ENCODE measurements at places on chromosomes 1 and 21.

- DNase-seq, result no peak
These were observed at the start of gene ASCL5 for GRCh38 chr1:201126832-201127754. Gene ASCL5 (minus strand): TSS chr1:201127184. CDS start chr1:201115372, 11,812 bp downstream.

GRCh38 chr1:187942986-187943385 lies 1114.2 kb downstream of the PLA2G4A start:
- no peak for DNase-seq

DNA sequence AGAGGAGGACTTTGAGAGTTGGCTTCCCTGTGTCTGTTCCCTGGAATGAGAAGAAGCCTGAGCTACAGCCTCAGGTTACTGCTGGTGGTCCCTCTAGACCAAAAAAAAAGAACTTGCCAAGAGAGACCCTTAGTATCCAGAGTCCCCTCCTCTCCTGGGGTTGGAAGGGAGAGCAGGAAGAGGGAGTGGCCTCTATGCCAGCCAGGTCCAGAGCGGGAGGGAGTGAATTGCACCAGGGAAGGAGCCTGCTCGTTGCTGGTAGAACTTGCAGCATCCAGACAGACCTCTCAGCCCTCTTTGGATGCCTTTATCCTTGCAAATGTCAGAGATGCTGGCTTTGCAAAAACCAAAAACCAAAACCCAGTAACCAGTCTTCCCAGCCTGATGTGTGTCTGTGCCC lies 491.3 kb upstream of the VAMP3 start:
- no peak for DNase-seq

DNA sequence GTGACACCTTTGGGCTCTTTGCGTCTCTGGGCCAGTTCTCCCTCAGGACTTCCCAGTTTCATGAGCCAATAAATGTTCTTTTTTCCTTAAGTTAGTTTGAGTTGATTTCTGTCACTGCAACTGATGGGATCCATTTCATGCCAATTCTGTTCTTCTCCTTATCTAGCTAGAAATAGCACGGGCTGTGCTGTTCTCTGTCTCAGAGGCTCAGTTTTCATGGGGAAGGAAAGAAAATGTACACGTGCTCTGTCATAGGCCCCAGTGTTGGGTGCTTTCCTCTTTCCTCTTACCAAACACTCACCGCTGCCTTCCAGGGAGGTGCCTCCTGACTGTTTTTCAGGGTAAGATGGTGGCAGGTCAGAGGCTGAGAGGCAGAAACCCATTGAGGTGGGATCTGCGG lies 43.2 kb upstream of the ACTL8 start:
- no peak for DNase-seq

- DNase-seq, result no peak
These were observed 271.8 kb downstream of the HLX start for GRCh38 chr1:221150996-221151395.

- DNase-seq, result no peak
These were observed 63.2 kb downstream of the PRDM2 start for GRCh38 chr1:13763222-13763621.

DNA sequence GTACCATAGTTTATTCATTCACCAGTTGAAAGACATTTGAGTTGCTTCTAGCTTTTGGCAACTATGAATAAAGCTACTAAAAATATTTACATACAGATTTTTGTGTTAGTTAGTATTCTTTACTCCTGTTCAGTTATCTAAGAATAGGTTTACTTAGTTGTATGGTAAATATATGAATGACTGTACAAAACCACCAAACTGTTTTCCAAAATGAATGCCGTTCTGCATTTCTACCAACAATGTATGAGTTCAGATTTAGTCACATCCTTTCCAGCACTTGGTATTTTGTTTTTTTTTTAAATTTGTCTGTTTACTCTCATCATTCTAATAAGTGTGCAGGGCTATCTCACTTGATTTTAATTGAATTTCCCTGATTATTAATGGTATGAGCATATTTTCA lies 3.4 kb upstream of the KIFAP3 start:
- DNase-seq, result no peak

GRCh38 chr21:9738527-9738926 lies 782.9 kb upstream of the TPTE start:
- no peak for DNase-seq

DNA sequence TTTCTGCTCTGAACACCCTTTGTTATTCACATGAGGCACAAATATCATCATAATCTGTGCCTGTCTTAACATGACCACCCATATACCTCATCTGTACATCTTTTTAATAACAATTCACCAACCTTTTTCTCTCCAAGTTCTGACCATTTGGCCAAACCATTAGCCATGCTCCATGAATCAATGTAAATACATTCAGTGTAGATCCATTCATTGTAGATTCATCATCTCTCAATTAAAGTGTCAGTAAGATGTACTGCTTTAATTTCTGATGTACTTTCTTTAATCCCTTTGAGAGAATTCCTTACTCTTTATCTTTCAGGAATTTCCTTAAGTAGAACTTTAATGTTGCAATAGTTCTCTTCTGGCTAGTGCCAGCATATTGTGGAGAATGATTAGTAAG lies 126.2 kb upstream of the LRRC7 start:
- no peak for DNase-seq

- DNase-seq, result no peak
These were observed at the start of gene CASZ1 for GRCh38 chr1:10796029-10796944. Gene CASZ1 (minus strand): TSS chr1:10796646. CDS start chr1:10693889, 102,757 bp downstream.

DNA sequence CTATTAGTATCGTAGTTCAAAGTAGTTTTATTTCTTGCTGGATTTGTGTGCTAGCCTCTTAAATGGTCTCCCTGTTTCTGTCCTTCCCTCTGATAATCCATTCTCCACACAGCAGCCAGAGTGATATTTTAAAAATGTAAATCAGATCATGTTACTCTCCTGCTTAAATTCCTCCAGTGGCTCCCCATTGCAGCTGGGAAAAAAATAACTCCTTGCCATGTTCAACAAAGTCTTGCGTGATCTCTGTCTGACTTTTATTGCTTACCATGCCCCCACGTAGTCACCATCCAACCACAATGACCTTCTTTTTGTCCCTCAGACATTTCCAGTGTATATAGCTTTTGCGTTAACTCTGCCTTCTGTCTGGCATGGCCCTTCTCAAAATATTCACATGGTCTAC lies 178.8 kb downstream of the FGGY start:
- no peak for DNase-seq

DNA sequence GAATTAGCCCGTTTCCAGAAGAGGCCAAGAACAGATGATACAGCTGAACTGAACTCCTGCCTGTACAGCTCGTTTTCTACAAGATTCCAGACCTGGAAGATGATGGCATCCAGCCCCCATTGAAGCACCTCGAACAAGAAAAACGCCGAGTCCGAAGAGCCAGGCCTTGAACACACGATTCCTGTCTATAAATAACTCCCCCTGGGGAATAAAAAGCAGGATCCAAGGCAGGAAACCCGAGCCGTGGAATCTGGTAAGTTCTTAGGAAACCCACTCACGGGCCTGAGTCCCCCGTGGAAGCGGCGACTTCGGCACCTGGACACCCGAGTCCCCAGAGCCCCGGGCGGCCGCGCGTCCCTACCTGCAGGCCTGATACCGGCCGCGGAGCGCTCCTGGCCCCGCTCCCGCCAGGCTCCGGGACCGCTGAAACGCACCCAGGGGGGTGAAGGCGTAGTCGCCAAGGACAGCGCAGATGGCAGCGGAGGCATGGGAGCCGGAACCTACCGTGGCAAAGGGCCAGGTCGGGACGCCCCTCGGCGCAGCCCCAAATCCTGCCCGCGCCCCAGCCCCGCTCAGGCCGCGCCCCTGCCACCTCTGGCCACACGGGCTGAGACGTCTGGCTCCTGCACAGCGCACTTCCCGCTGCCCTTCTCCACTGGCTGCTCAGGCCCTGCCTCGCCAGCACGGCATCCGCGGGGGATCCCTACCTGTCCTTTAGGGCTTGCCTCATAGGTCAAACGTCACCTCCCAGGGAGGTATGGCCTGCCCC lies 14.0 kb upstream of the HLCS start:
- no peak for DNase-seq

DNA sequence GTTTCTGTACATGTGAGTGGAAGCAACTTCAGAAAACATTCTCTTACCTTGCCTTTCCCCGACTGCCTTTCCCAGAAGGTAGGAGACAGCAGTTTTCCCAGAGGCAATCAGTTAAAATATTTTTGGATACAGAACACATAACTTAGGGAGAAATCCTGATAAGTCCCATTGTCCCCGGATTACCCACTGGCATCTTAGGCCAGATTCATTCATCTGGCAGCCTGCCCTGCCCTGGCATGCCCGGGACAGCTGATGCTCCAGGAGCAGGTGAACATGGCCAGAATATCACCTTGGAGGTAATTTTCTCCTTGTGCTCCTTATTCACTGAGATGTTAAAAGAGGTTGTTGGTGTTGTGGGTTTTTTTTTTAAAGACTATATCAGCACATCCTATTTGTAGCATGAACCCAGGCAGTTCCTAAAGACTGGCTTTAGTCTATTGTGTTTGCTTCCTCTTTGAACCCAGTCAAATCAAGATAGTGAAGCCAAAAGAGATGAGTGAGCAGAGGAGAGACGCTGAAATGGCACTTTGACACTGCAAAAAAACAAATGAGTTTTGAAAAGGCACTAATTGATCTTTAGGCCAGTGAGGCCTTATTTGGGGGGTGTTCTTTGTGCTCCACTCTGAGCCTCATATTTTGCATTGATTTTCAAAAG lies 139.6 kb downstream of the PLPP3 start:
- DNase-seq, result no peak

DNA sequence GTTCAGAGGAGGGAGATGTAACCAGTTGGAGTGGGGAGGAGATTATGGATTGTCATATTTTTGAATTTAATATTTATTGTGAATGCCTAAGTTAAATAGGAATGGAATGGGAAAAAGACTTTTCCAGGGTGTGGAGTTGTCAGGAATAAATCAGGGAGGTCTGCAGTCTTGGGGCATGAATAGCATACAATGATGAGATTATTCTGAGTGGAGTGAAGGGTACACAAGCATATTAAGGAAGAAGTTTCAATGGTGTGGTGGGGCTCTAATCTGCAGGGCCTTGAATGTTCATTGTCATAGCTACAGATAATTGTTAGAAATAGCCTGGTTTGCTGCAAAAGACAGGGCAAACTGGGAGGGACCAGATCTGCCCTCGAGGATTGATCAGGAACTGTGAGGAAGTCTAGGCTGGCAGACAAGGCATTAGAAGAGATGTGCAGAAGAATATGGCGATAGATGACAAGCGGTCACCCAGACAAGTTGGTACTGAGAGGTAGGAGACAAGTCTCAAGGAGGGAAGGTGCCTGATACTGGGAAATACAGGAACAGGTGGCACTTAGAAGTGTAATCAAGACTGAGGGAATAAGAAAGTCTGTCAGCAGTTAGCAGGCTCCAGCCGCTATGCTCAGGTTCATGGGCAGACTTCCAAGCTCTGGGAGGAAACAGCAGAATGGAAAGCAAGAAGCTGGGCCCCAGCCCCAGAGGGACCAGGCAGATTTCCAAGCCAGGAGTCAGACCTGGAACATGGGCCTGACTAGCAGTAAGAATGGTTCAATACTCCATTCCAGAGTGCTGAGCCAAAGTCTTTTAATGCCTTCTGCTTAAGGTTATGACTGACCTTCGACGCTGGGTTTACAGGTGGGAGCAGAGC lies 20.9 kb upstream of the RGL1 start:
- no peak for DNase-seq

GRCh38 chr1:168736520-168736919 lies 7.5 kb upstream of the DPT start:
- no peak for DNase-seq

DNA sequence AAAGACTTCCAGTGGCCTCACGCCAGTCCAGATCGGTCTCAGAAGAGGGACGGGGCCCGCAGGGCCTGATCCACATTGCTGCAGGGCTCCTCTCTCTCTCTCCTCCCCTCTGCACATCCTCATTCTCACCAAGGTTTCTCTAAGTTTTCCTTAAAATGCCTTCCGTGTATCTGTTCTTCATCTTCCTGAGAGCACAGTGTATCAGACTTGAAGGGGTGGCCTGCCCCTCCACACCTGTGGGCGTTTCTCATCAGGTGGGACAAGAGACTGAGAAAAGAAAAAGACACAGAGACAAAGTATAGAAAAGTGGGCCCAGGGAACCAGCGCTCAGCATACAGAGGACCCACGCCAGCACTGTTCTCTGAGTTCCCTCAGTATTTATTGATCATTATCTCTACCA lies 66.4 kb downstream of the PRKAB2 start:
- DNase-seq, result no peak

- DNase-seq, result no peak
These were observed 12.9 kb upstream of the HIVEP3 start for GRCh38 chr1:41931578-41931977.

DNA sequence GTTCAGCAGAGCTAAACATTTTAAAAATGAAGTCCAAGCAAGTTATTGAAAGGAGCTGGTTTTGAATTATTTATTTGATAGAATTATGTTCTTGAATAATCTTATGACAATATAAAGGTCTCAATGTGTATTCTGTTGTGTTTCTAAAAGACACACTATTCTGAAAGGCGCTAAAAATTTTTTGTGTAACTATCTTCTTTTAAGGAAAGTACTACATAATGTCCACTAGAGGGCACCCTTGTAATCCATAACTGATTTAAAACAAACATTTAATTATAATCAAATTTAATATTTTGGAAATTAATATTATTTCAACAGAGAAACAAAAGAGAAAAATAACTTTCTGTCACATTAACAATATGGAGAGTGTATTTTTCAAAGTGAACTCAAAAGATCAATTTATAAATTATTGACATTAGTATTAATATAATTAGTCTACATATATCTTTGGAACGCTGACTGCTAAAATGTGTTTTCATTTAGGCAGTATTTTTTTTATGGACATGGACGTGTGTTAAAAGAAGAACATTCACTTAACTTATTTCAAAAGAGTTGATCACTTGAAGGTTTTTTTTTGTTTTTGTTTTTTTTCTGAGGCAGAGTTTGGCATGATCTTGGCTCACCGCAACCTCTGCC lies 248.4 kb downstream of the DENND1B start:
- no peak for DNase-seq

GRCh38 chr1:187641907-187642306 lies 813.2 kb downstream of the PLA2G4A start:
- DNase-seq, result no peak

- DNase-seq, result no peak
These were observed 62.9 kb upstream of the HOOK1 start for GRCh38 chr1:59751801-59752200.

DNA sequence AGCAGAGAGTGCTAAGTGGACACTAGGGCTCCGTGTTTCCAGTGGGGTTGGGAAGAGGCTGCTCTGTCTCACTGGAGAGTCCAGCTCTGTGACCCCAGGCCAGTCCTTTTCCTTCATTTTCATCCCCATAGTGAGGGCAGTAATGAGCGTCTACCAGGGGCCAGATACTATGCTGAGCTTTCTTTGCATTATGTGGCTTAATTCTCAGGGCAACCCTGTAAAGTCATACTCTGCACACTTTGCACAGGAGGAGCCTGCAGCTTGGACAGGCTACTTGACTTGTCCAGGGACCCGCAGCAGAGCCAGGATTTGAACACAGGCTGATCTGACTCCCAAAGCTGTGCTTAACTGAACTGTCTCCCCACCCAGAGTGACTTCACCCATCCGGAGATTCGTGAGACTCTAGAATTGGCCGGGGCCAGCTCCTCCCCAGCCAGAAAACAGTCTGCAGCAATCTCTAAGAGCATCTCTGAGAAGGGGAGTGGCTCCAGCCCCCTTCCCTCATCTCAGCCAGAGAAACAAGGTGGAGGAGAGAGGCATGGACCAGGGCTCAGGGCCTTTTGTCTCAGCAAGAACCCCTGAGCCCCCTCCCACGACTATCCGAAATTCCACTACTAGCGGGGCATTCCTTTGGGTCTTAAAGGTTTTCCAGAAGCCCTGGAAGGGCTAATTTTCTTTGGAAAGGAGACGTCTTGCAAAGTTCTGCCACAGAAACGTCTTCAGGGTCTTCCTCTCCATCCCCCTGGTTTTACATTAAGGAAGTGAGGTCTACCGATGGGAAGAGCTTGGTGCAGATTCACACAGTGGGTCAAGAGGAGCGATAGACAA lies 866 bp upstream of the FNDC5 start:
- no peak for DNase-seq

- DNase-seq, result no peak
These were observed 10.4 kb downstream of the RBBP5 start for GRCh38 chr1:205111354-205111753.

Measured in stimulated activated CD4-positive, alpha-beta T cell treated with anti-CD3 and anti-CD28 coated beads, Interleukin-4, amount 100 ng/mL, for 24 hours (primary cell).